ENCODE measurements at places on chromosomes 3 and 15. TPM values are rescaled to one million over a fixed set of nuclear protein-coding genes. Genes with fewer than 3 reads are reported as not detected.

DNA sequence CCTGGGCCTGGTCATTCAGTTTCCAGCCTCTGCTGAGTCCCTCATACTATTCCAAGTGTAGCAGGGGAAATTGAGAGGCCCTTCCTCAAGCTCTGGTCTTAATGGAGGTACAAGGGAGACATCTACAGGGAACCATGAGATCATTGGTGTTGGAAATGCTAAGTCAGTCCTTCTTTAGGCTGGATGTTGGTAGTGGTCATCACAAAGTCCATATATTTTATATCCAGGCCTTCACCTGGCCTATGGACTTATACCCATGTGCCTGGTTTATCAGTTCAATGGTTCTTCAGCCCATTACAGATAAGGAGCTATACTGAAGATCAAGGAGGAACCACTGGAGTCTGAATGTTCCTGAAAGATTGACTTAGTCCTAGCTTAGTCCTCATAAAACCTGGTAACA is 135.0 kb downstream of the STAG1 start:
- no peak for DNase-seq

Gene MFGE8
- polyA plus RNA-seq = 6.3 TPM

Gene TTLL13
- not detected for polyA plus RNA-seq

- no peak for DNase-seq
Measured at GRCh38 chr15:42156243-42156922, at the start of gene PLA2G4F. Gene PLA2G4F (minus strand): TSS chr15:42156636. CDS start chr15:42156549, 87 bp downstream.

- DNase-seq = no peak
Measured at GRCh38 chr3:124115279-124115678, 123.4 kb upstream of the ROPN1 start.

Gene SUCLG2
- 88.5 TPM for polyA plus RNA-seq

DNA sequence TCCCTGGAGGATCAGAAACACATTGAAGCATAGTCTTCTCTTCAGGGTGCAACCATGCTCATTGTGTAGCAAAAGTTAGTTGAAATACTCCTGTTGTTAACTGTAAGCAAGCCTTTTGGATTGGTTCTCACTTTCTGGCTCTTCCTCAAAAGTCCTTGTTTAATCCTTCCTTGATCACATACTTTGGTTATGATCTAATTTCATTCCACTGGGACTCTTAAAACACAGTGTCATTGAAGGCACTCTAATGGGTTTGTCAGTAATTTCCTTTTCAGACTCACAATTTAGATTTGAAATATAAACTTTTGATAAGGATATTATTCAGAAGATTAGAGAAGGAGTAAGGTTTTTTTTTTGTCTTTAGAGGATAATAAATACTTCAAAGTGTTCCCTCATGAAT is 451.7 kb upstream of the SGO1 start:
- no peak for DNase-seq

GRCh38 chr3:195134431-195134830 is 136.5 kb downstream of the XXYLT1 start:
- no peak for DNase-seq

GRCh38 chr3:87420171-87420570 is 143.8 kb upstream of the POU1F1 start:
- no peak for DNase-seq

GRCh38 chr3:132786890-132787289 is 64.7 kb upstream of the NPHP3 start:
- DNase-seq = no peak

DNA sequence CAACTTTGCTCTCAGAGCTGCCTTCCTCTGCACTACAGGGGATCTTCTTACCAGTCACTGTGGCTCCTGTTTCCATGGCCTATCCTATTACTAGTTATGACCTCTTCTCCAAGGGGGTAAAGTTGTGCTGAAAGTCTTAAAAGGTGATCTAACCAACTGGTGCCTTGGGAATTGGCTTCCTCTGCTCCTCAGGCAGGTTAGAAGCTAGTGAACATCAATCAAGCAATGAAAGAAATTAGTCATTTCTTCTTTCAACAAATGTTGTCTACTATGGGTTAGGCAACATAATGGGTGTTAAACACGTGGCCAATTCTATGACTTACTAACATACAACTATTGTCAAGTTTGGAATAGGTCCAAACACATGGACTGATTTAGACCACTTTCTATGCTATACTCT is 571.4 kb upstream of the NAALADL2 start:
- no peak for DNase-seq

Gene SLC22A13
- polyA plus RNA-seq = not detected

Gene SI
- polyA plus RNA-seq = not detected

Gene PLA2G4B
- 0.98 TPM for polyA plus RNA-seq

DNA sequence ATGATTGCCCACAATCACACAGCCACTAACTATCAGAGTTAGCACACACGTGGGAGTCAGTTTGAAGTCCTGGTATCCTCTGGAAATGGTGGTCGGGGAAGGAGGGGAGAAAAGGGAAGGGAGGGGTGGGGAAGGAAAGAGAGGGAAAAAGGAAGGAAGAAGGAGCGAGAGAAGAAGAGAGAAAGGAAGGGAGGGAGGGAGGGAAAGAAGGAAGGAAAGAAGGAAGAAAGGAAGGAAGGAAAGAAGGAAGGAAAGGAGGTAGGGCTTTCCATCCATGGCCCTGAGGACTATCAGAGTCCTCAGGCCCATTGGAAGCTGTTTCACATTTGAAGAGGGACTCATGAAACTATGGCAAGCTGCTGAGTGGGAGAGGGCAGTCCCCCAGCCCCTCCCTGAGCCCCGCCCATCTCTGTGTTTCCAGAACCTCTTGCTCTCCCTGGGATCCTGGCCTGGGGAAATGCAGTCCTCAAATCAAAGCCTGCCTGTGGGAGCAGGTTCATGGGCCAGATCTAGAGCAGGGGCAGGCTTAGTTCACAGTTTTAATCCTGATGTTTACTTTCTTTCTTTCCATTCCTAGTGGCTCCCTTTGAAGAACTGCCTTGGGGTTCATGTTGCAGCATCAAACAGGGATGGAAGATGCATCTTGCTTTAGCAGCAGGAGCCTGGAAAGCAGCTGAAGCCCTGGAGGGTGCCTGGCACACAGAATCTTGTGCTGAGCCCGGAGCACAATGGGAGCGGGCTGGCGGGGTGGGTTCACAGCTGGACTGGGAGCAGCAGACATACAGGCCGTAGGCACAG is 66.1 kb upstream of the GLCE start:
- no peak for DNase-seq

Gene LRRC58
- polyA plus RNA-seq = 8.1 TPM

Gene FGF12
- polyA plus RNA-seq = not detected

DNA sequence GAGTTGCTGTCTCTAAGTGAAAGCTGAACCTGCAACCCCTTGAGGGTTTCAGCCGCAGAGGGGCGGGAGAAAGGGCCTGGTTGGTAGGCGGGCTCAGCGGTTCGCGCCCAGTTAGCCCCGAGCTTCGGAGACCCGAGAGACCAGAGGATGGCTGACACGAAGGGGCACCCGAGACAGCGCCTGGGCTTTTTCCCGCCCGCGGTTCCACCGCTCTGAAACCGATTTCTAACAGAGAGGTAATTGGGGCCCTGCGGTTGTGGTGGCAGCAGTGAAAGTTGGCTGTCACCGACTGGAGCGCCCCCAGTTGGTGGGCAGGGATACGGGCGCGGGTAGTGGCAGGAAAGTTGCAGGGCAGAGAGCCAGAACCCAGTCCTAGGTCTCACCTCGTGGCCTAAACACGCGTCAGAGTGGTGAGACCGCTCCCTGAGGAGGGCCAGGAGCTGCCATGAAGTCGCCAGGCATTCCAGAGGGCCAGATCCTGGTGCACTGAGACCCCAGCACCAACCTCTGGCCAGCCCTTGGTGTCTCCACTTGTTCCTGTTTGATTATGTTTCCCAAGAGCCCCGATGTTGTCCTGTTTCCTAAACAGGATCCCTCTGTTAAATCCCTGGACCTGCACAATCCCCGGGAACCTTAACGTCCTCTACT is 625 bp upstream of the ELL3 start:
- DNase-seq = peak; percentile 86

Gene TGM4
- polyA plus RNA-seq = not detected

GRCh38 chr15:61327019-61327631 is 98.0 kb upstream of the RORA start:
- no peak for DNase-seq

- no peak for DNase-seq
Measured at GRCh38 chr15:47887241-47887800, 170.0 kb downstream of the SEMA6D start.

- no peak for DNase-seq
Measured at GRCh38 chr15:62558640-62559380, 393.7 kb upstream of the C2CD4B start.

Gene ERC2
- polyA plus RNA-seq = not detected

Gene LSG1
- 18.4 TPM for polyA plus RNA-seq

DNA sequence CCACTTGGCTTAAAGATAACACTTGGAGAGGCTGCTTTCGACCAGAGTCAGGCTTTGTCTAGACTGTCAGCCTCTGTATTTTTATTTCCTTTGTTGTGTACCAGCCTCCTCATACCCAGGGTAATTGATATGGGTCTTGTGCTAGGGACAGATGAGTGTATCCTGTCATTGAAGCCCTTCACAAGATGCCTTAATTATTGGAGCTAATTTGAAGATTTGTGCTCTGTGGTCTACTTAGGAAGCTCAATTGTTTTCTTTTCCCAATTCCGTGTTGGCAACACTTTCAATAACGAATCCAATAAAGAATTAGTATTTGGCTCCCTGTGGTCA is 60.5 kb upstream of the DPH6 start:
- DNase-seq = no peak

DNA sequence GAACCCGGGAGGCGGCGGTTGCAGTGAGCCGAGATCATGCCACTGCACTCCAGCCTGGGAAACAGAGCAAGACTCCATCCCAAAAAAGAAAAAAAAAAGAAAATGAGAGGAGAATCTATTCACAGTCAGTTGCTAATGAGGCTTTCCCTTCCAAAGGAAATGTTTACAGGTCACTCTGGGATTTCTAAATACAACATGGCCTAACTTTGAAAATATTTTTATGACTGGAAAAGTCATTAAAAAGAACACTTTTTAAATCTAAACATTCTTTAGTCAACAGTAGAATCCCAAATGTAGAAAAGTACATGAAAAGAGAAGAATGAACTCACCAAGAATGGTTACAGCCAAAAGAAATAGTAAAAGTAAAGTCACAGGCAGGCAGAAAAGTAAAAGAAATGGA is 78.6 kb downstream of the PLD1 start:
- no peak for DNase-seq

Gene PARP6
- polyA plus RNA-seq = 41.6 TPM

Gene RBPMS2
- not detected for polyA plus RNA-seq

Gene BTD
- 17.0 TPM for polyA plus RNA-seq

DNA sequence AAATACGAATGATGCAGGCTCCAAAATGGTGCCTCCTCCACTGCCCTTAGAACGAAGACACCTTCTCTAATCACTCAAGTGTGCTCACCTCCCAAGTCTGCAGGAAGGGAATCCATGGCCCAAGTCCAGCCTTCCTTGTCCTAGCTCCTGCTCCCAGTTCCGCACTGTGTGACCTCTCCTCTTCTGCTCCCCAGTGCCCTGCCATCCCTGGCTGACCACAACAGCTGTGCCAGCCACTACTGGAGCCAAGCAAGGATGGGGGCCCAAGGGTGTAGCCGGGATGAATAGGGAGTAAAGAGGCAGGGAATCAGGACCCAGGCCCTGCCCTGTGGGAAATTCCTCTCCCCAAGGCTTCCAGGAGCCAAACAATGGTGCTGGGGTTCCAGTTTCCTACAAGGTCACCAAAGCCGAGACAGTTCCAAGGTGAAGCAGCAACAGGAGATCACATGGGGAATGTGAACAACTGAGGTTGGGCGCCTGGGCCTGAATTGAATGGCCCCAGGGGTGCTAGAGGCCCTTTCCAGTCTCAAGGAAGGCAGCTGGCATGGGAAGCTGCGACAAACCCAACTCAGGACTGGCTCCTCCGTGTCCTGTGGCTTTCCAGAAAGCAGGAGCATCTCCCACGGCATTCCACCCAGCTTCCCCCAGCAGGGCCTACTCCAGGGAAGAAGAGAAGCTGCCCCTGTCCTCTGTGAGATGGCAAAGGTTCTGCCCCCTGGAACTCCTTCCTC is 20.2 kb downstream of the SEMA7A start:
- DNase-seq = no peak

DNA sequence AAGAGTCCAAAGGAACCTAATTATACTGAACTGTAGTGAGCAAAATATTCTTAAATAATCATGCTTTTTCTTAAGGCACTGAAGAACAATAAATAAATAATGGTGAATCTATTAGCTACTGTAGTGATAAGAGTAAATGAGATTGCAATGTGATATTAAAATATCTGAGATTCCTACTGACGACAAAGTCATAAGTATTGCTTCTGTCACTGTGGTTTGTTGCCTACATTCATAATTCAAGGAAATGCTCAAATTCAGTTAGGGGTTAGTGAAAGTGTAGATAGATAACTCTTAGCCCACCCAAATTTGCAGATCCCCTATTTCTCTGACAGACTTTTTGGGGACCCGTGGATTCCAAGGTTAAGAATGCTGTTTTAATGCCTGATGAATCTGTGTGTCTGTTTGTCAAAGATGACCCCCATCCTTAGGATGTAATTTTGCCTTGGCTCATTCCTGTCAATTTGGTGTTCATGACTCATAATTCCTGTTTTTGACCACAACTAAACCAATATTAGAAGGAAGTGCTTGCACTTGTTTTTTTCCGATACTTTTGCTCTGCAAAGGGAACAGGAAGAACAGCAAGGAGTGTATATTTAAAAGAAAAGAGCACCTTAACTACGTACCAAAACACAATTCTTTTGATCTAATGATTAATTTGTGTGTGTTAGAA is 86.7 kb downstream of the MAGI1 start:
- no peak for DNase-seq

DNA sequence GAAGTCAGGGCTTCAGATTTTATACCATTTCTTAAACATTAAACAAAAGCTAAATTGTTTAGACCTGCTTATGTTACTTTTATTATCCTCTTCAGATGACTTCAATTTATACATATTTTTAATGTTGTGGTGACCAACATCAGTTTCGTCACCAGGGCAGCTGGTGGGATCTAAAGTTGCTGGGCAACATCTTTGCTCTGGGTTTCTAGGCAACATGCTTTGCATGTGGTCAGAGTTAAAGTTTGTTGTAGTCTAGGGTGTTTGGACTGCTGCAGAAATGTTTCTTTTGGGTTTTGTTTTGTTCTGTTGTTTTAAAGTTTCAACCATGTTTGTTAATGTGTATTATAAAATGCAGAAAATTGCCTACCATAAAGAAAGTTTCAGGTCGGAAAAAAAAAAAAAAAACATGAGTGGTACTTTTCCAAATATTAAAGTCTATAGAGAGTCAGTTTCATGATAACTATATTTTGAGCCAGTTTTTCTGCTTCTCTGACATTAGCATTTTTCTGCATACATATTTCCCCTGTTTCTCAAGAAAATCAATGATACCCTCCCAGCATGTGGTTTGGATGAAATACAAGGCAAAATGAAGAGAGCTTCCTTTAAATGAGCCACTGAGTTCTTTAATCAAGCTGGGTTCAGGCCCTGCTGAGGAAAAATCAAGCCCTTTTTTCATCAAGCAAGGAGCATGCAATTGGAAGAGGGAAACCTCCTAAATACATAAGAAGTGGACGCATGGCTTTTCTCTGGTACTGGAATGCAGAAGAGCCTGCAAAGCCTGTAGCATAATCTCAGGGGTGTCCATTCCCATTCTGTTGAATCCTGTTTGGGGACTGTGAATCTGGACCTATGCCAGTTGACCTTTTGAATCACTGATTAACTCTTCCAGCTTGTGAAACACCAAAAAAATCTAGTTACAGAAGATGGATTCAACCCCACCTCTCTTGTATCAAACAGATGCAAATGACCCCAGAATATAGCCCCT is 35.0 kb upstream of the VGLL3 start:
- DNase-seq = no peak

Gene C2CD4A
- not detected for polyA plus RNA-seq
